ENCODE measurements at places on chromosomes 7 and 10. TPM values are rescaled to one million over a fixed set of nuclear protein-coding genes. Genes with fewer than 3 reads are reported as not detected.
A peak's percentile ranks its signal among the peaks of the same experiment; 100 is the strongest.

The DLX6 gene
- total RNA-seq: 0.38 TPM

The MYL10 gene
- total RNA-seq: not detected

The IFIT1B gene
- total RNA-seq: not detected

The COL28A1 gene
- 17.3 TPM for total RNA-seq

The GPR146 gene
- 1.9 TPM for total RNA-seq

The OPN1SW gene
- not detected for total RNA-seq

The SFR1 gene
- total RNA-seq: 7.1 TPM

The CCDC3 gene
- 1.6 TPM for total RNA-seq

The ABLIM1 gene
- 60.5 TPM for total RNA-seq

- no peak overlapping the region for H3K4me3 ChIP-seq
Measured at GRCh38 chr10:60870416-60870728, 73.6 kb downstream of the RHOBTB1 start.

DNA sequence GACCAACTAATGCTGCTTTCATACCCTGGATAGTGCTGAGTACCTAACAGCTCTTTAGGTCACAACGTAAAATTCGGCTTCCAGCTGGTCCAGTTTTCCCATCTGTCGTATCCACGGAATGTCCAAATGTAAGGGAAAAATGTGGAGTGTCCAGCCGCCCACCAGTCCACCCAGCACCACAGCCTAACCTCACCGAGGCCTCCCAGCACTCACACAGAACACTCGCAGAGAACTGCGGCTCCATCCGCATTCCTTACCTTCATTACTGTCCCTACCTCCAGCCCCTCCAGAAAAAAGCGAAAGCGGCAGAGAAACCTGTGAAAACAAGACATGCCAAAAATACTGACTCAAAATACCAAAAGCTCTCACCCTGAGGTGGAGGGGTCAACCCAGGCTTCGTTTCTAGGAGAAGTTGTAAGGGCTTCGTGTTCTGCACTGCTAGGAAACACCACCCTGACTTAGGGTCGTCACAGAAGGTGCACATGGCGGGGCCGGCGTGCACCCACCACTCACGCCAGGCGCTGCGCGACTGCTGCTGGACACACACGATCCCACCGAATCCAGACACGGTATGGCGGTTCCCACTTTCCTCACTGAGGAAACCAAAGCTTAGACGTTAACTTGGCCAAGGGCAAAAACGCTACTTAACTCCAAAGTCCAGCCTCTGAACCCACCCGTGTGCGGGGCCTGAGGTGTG, 73.9 kb downstream of the AMZ1 start:
- H3K4me3 ChIP-seq: no peak overlapping the region
- peaks cover 8% of the 10 kb centered on the region for H3K4me1 ChIP-seq
- DNase-seq: no peak

DNA sequence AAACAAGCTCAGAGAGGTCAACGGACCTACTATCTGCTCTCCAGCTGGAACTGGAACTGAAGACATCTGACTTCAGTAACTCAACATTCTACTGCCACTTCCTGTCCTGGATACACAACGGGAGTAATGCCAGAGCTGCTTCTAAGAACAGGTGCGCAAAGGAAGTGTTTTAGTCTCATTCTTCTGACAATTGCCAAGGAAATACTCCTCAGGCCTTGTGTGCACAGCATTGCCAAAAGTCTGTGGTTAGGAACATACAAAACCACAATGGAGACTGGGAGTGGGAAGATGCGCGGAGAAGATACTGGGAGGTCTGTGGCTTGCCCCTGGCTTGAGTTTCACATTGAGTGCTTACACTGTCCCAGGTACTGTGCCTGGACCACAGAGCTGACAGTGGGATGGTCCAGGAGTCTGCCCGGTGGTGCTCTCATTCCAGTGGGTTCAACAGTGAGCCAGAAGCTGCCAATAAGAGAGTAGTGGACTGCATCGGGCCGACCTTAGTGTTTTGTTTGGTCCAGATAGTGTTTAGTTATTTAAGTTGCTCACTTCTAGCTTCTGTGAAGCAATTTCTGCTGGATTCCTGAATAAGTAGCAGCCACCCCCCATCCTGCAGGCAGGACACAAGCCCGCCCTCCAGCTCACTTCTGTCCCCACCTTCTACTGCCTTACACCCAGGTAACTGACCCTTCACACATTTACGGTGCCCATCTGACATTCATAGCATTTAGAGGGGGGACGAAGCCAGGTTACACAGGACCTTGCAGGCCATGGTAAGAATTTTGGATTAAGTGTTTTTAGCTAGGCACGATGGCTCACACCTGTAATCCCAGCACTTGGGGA, 10.3 kb downstream of the TBL2 start:
- H3K4me3 ChIP-seq: no peak overlapping the region
- H3K27ac ChIP-seq: no peak overlapping the region
- DNase-seq: no peak
- H3K36me3 ChIP-seq: peaks cover 18% of the 10 kb centered on the region
- H3K4me1 ChIP-seq: peaks cover 3% of the 10 kb centered on the region

DNA sequence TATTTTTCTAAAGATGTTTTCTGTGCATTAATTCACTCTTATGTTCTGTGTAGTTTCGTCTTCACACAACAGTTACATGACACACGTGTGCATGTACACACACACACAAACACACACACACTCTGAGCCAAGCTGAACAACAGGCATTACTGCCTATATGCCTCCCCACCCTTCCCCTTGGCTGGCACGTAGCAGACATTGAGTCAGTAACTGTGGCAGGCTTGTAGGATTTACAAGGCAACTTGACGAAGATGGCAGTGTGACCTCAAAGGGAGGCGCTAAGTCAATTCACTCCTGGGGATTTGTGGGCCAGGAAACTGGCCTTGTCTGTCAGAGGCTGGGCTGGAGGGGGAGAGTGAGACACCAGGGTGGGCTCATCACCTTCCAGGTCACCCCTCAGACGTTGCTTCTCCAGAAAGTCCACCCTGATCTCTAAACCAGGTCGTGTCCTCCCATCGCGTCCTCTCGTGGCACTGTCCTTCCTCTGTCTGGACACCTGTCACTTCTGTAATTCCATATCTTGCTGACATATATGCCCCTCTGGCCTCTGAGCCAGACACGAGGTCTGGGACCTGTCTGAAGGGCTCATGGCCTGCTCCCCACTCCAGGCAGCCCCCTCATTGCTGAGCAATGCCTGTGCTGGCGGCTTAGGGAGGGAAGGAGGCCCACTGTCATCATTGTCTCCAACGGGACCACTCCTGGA, 41.1 kb upstream of the INPP5A start:
- peaks cover 2% of the 10 kb centered on the region for H3K4me1 ChIP-seq
- peaks cover 21% of the 10 kb centered on the region for H3K27me3 ChIP-seq
- DNase-seq: no peak
- H3K36me3 ChIP-seq: no peaks in the 10 kb centered on the region
- H3K4me3 ChIP-seq: no peak overlapping the region

GRCh38 chr10:112588225-112588990, 141.4 kb downstream of the VTI1A start:
- H3K27me3 ChIP-seq: no peaks in the 10 kb centered on the region
- H3K4me1 ChIP-seq: peaks cover 14% of the 10 kb centered on the region
- H3K4me3 ChIP-seq: no peak overlapping the region
- peaks cover 7% of the 10 kb centered on the region for H3K36me3 ChIP-seq
- H3K27ac ChIP-seq: no peak overlapping the region

- H3K27ac ChIP-seq: no peak overlapping the region
- H3K27me3 ChIP-seq: no peaks in the 10 kb centered on the region
- DNase-seq: no peak
- no peaks in the 10 kb centered on the region for H3K4me1 ChIP-seq
- no peak overlapping the region for H3K4me3 ChIP-seq
Measured at GRCh38 chr7:49707891-49708290, 65.5 kb upstream of the VWC2 start.

DNA sequence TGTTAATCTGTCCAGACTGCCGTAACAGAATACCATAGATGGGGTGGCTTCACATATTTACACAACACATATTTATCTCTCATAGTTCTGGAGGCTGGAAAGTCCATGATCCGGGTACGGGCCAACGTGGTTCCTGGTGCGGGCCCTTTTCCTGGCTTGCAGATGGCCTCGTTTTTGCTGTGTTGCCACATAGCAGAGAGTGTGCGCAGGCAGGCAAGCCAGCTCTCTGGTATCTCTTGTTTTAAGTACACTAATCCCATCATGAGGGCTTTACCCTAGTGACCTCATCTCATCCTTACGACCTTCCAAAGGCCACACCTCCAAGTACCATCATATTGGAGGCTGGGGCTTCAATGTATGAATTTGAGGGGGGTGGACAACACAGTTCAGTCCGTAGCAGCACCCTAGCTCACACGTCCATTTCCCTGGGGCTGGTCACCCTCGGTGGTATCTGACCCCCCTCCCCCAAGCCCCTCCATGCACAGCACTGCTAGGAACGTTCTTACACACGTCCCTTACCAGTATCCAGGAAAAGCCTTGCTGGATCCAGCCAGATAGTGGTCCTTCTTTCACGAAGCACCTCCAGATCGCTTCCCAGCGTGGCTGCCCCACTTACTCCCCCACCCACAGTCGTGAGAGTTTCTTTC, 21.5 kb downstream of the CUX1 start:
- peaks cover 7% of the 10 kb centered on the region for H3K4me1 ChIP-seq
- peak overlapping the region; percentile 57 for H3K27ac ChIP-seq
- peaks cover 3% of the 10 kb centered on the region for H3K36me3 ChIP-seq
- H3K27me3 ChIP-seq: no peaks in the 10 kb centered on the region
- no peak overlapping the region for H3K4me3 ChIP-seq

GRCh38 chr10:88715517-88715916, 9.5 kb downstream of the LIPK start:
- no peak overlapping the region for H3K4me3 ChIP-seq
- H3K27ac ChIP-seq: no peak overlapping the region
- H3K36me3 ChIP-seq: no peaks in the 10 kb centered on the region
- no peak for DNase-seq
- no peaks in the 10 kb centered on the region for H3K4me1 ChIP-seq

- H3K4me3 ChIP-seq: no peak overlapping the region
- H3K36me3 ChIP-seq: no peaks in the 10 kb centered on the region
- DNase-seq: no peak
Measured at GRCh38 chr7:41882745-41883420, 180.0 kb upstream of the INHBA start.

- H3K4me1 ChIP-seq: no peaks in the 10 kb centered on the region
- no peaks in the 10 kb centered on the region for H3K27me3 ChIP-seq
- DNase-seq: no peak
- no peak overlapping the region for H3K4me3 ChIP-seq
- peaks cover 18% of the 10 kb centered on the region for H3K36me3 ChIP-seq
Measured at GRCh38 chr10:113480851-113481502, 71.9 kb upstream of the HABP2 start.

- no peaks in the 10 kb centered on the region for H3K4me1 ChIP-seq
- peaks cover 13% of the 10 kb centered on the region for H3K27me3 ChIP-seq
- no peak overlapping the region for H3K27ac ChIP-seq
- no peak overlapping the region for H3K4me3 ChIP-seq
- no peaks in the 10 kb centered on the region for H3K36me3 ChIP-seq
Measured at GRCh38 chr10:69963835-69964710, 88.6 kb upstream of the MACROH2A2 start.

DNA sequence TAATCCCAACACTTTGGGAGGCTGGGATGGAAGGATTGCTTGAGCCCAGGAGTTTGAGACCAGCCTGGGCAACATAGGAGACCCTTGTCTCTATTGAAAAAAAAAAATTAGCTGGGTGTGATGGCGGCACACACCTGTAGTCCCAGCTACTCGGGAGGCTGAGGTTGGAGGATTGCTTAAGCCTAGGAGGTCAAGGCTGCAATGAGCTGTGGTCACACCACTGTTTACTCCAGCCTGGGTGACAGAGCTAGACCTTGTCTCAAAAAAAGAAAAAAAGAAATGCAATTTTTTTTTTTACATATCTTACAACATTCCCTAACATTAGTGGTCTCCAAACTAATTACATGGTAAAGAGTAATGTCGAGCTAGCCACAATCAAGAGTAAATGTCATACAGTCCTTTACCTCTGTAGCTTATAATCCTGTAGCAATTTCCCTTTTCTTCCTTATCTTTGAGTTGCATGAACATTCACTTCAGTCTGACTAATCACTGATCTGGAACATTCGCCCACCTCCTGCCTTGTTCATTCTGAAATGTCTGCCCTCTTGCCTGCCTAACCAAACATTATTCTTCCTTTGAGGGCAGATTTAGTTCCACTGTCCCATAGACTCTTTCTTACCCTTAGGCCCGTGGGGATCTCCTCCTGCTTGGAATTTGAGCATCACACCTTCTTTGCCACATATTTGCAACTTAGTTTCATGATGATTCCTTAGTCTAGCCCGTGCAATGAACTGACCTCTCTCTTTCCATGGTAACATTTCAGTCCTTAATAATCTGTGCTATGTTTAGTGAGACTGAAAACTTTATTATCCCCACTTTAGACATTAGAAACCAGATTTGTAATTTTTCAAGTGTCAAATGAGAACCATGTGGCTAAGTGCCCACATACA, 4.8 kb upstream of the VCL start:
- H3K4me3 ChIP-seq: no peak overlapping the region
- peaks cover 10% of the 10 kb centered on the region for H3K27me3 ChIP-seq
- no peaks in the 10 kb centered on the region for H3K4me1 ChIP-seq
- DNase-seq: no peak
- no peaks in the 10 kb centered on the region for H3K36me3 ChIP-seq

- H3K4me3 ChIP-seq: no peak overlapping the region
- no peaks in the 10 kb centered on the region for H3K4me1 ChIP-seq
- no peak for DNase-seq
- no peak overlapping the region for H3K27ac ChIP-seq
- no peaks in the 10 kb centered on the region for H3K36me3 ChIP-seq
- no peaks in the 10 kb centered on the region for H3K27me3 ChIP-seq
Measured at GRCh38 chr7:122543891-122544290, 155.0 kb downstream of the RNF133 start.

DNA sequence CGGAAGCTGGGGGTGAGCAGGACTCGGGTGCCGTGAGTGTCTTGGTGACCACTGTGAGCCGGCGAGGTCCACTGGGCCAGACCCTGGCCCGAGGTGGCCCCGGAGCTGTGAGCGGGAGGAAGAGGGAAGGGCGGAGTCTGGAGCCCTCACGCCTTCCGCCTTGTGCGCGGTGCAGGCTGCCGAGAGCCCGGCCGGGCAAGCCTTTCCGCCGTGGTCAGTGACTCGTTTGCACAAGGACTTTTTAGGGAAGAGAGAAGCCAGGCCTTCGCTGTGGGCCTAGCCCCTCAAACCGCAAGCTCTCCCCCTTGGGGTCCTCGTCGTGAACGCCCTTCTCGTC, 40.9 kb upstream of the ZNF32 start:
- peaks cover 66% of the 10 kb centered on the region for H3K27me3 ChIP-seq
- H3K4me1 ChIP-seq: peaks cover 1% of the 10 kb centered on the region
- no peak for DNase-seq
- no peaks in the 10 kb centered on the region for H3K36me3 ChIP-seq

GRCh38 chr10:88361494-88361893, 221.6 kb downstream of the RNLS start:
- DNase-seq: no peak
- H3K36me3 ChIP-seq: peaks cover 2% of the 10 kb centered on the region
- no peak overlapping the region for H3K4me3 ChIP-seq
- no peaks in the 10 kb centered on the region for H3K27me3 ChIP-seq
- peaks cover 9% of the 10 kb centered on the region for H3K4me1 ChIP-seq

DNA sequence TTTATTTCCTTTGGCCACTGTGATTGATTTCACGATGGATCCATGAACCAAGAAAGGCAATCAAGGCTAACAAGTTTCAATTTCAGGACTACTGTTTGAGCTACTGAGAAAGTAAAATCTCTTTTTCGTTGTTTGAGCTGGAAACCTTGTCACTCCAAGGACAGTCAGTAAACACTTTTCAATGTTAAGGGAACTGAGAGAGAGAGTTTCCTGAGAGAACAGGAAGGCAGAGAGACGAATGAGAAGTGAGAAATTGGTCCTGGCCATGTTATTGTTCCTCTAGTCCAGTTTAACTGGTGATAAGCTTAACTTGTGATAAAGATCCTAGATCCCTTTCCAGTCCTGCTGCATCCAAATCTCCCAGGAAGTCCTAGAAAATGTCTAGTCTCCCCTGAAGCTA, 909 bp upstream of the AKR1D1 start:
- no peaks in the 10 kb centered on the region for H3K27me3 ChIP-seq
- peaks cover 12% of the 10 kb centered on the region for H3K36me3 ChIP-seq
- H3K27ac ChIP-seq: no peak overlapping the region
- DNase-seq: no peak

All from progenitor cell of endocrine pancreas (in vitro differentiated cells).